Stimulated activated naive CD8-positive, alpha-beta T cell treated with anti-CD3 and anti-CD28 coated beads, Interleukin-15, amount 100 ng/mL, for 72 hours (primary cell): ENCODE measurements at places on chromosomes 3 and 15.

DNA sequence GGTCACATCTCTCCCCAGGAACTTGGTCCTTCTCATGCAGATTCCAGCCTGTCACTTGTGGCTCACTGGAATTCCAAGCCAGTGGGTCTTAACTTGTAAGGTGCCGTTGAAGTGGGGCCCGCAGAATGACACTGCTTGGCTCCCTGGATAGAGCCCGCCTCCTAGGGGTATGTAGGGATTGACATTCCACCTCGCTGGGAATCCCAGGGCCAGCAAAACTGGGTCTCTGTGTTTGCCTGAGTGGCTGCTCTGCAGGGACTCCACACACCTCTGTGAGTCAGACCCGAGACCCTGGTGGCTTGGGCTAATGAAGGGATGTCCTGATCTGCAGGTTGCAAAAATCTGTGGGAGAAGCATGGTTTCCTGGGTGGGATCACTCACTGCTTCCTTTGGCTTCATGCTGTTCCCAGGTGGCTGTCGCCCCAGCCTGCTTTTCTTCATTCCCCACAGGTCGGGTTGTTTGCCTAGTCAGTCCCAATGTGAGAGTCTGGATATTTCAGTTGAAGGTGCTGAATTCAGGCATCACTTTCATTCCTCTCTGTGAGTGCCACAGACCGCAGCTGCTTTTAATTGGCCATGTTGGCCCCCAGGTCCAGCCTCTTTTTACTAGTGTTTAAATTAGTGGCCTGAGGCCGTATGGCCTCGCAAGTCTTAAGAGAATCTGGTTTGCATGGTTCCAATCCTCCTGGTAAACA is 156.0 kb upstream of the TRIM42 start:
- no peak for DNase-seq

DNA sequence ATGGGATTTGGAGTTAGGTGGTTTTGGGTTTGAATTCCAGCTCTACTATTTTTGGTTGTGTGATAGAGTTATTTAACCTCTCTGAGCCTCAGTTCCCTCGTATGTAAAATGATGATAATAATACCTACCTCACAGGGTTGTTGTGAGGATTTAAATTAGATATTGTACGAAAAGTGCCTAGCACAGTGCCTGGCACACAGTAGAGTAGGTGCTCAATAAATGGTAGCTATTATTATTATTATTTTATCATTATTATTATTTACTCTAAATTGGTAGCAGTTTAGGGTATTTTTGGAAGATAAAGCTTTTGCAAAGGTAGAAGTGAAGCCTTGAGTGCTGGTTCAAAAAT is 1.3 kb upstream of the AP2M1 start:
- DNase-seq, result no peak

- no peak for DNase-seq
Measured at GRCh38 chr3:61073566-61074165, 177.6 kb downstream of the FHIT start.

- no peak for DNase-seq
Measured at GRCh38 chr3:106381286-106381938, 512.6 kb upstream of the CBLB start.

DNA sequence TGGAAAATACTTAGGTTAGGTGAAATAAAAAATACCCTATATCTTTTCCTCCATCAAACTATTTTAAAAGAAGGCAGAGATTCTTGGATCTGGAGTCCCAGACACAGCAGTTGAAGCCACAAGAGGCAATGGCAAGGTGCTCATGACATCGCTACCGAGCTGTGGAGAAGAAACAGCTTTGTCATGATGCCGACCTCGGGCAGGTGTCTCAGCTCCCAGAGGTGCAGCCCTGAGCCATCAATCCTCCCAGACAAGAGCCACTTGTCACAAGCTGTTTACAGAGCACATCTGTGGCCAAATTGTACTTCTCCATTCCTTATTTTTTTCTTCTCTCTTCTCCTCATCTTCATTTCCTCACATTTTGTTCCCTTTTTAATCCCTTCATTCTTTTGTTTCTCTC is 50.8 kb downstream of the GPR176 start:
- DNase-seq, result no peak

DNA sequence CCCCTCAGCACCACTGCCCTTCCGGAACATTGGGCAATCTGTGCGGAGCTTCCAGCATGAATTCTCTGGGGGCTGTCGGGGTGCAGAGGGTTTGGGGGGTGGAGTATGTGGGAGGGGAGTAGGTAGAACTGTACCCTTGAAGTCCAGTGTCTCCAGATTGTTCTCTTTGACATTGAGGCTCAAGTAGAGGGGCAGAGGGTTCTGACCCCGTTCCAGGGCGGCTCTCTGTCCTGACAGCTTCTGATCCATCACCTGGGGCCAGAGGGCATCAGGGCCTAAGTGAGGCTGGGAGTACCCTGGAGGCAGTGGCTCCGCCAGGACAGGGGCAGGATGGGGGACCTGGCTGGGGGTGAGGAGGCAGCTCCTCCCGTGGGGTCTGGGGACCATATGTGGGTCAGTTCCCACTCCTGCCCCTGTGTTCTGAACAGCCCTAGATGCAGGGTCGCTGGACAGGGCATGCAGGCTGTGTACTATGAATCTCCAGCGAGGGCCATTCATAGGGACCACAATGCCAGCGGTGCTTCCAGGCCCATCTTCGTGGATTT is 22.1 kb downstream of the PLA2G4D start:
- no peak for DNase-seq

GRCh38 chr3:166263460-166263859 is 426.2 kb upstream of the BCHE start:
- no peak for DNase-seq
